ENCODE measurements at places on chromosomes 4 and X.

- no peak for DNase-seq
Measured at GRCh38 chr4:149095001-149095400, 652.8 kb upstream of the NR3C2 start.

- DNase-seq = no peak
Measured at GRCh38 chr4:89700766-89701423, 136.1 kb downstream of the SNCA start.

- no peak for DNase-seq
Measured at GRCh38 chr4:3879681-3880614, 113.8 kb downstream of the ADRA2C start.

GRCh38 chrX:65644621-65645289 is 22.7 kb upstream of the MSN start:
- peak; percentile 47 for DNase-seq

GRCh38 chr4:23234716-23235115 is 542.0 kb downstream of the GBA3 start:
- DNase-seq = no peak

- no peak for DNase-seq
Measured at GRCh38 chrX:139290310-139290709, 240.2 kb upstream of the F9 start.

DNA sequence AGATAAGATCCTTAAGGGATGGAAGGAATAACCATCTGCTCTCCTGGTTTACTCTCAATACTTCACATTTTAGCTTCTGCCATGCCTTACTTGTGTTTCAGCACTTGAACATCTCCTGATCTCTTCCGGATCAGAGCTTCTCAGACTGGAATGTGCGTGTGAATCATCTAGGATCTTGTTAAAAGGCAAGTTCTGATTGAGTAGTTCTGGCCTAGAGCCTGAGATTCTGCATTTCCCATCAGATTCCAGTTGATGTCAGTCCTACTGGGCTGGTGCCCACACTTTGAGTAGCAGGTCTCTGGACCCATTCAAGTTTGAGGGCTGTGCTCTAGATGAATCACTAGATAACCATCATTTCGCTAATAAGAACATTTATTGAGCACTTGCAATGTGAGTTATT is 20.0 kb downstream of the NDP start:
- peak; percentile 9 for DNase-seq

DNA sequence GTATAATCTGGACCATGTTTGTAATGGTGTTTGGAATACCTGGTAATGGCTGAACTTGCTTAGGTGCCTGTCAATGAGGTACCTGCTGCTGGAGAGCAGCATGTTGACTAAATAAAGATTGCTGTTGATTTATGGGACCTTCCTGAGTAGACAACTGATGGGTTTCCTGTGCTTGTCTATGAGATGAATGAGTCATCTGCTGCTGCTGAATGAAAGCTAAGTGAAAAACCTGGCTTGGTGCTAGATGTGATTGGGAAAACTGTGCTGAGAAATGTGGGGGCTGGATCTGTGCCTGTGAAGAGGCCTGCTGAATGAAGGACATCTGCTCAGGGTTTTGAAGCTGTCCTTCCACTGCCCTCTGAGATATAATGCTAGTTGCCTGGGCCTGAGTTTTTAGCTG is 69.6 kb downstream of the WNK3 start:
- no peak for DNase-seq

DNA sequence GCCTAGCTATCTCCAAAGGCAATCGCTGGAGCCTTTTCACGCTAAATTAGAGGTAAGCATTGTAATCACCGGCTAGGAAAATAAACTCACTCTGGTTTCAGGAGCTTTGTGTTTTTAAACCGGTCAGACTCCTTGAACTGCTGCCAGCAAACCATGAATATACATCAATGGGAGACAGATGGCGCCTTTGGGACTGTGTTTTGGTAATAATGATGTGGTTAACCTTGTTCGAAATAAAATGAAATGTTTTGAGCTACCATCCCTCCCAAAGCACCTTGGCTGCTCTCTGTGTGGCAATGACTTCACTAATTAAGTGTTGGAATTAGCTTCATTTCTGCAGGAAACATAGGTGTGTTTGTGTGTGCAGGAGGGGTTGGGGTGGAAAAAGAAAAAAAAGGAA is 65.3 kb downstream of the CLNK start:
- peak; percentile 43 for DNase-seq

DNA sequence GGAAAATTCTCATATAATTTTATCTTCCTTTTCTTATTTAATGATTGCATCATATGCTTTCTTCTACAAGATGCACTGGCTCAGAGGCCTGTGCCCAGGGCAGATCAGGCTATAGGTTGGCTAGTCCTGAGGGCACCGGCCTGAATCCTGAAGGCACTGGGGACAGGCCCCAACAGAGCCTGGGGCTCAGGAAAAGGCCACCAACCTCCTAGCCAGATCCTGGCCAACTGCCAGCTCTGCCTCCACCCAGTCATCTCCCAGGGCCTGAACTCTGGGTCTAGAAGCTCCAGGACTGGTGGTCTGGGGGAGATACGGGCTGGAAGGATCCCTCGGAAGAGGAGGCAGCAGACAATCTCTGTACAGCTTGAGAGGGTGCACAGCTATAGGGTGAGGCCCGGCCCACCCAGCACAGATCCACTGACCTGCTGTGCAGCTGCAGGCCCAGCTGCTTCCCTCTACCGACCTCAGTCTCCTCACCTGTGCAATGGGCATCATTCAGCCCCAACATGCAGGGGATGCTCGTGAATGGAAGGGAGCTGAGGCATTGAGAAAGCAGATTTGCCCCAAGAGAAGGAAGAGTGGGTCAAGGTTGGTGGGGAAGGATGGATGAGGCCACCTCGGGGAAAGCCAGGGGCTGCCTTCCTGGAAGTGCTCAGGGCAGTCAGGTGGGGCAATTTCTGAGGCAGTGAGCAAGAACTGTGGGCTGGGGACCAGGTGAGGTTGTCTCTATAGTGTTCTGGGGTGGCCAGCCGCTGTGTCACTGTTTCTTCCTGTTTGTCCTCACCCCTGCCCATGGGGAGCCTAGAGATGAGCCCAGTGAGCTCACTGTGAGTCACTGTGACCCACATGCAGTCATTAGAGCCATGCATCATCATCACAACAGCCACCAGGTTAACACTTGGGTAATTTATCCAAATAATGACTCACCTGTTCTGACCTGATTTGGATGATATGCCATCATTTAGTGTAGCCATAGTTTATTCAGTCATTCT is 22.4 kb upstream of the XAGE2 start:
- DNase-seq = no peak
